IPS DF 6.9 (cell line): ENCODE measurements at places on chromosomes 7 and 10.
A peak's percentile ranks its signal among the peaks of the same experiment; 100 is the strongest.

DNA sequence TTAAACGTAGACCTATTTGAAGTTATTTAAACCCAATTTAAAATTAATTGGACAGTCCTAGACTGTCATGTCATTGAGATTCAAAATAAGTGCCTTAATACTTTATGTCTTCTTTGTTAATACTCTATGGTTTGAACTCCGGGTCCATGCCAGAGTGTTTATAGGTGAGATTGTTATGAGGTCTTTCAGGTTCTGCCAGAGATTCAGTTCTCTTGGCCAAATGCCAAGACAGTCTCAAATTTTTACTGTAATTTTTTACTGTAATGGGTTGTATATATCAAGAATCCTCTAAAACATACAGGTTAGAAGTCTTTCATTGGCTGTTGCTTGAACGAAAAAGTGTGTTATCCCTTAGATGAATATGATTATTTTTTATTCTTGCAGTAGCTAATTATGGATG is 3.9 kb downstream of the ADD3 start:
- H3K4me1 ChIP-seq: peaks cover 2% of the 10 kb centered on the region
- H3K36me3 ChIP-seq: no peaks in the 10 kb centered on the region
- DNase-seq: no peak

DNA sequence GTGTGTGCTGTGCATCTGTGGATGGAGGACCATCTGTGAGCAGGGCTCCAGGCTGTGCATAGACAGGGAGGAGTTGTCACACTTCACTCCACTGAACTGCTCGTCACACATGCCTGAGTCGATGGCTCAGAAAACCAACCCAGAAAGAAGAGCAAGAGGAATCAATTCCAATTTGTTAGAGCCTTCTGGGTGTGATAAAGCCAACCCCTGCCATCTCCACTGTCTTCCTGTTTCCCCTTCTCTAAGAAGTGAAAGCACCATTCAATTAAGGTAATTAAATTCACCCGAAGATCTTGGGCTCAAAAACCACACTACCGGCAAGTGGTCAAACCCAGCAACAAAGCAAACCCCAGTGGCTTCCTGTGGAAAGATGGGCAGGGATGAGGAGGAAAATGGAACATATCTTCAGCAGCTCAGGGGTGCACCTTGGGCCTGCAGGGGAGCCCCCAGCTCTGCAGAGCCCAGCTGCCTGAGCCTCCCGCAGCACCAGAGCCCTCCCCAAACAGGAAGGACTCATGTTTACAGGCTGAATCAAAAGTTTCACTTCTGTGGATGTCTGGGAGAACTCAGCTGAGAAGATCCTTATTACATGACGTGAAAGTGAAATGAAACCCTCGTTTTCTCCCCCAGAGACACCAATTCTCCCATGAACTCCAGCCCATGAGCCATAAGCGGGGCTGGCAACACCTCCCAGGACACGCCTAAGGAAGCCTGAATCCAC is 10.9 kb downstream of the C10orf71 start:
- no peaks in the 10 kb centered on the region for H3K27me3 ChIP-seq
- H3K4me3 ChIP-seq: no peak overlapping the region
- H3K27ac ChIP-seq: no peak overlapping the region
- no peaks in the 10 kb centered on the region for H3K4me1 ChIP-seq
- H3K36me3 ChIP-seq: no peaks in the 10 kb centered on the region

DNA sequence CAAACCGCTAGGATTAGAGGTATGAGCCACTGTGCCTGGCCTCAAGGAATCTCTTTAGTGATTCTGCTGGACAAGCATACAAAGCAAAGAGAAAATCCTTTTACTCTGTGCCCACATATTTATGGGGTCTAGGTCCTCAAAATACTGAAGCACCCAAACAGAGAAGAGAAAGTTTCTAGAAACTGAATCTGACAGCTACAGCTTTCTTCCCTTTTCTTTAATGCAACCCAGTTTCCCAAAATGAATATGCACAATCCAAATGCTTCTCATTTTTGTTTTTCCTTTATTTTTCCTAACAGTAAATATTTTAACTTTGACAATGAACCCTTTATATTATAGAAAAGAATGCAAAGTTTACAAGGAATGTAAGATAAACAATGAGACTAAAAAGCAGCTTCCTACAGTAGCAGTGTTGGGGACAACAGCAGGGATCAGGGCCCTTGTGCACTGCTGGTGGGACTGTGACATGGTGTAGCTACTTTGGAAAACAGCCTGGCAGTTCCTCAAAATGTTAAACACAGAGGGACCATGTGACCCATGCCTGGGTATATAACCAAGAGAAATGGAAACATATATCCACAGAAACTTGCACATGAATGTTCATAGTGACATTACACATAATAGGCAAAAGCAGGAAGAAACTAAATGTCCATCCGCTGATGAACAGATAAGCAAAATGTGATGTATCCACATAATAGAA is 325.2 kb downstream of the PRPF18 start:
- H3K36me3 ChIP-seq: no peaks in the 10 kb centered on the region
- no peak overlapping the region for H3K4me3 ChIP-seq
- no peaks in the 10 kb centered on the region for H3K27me3 ChIP-seq
- no peak for DNase-seq
- H3K27ac ChIP-seq: no peak overlapping the region

GRCh38 chr10:94546049-94546900 is 687 bp downstream of the HELLS start:
- peak overlapping the region; percentile 87 for H3K4me3 ChIP-seq
- no peaks in the 10 kb centered on the region for H3K4me1 ChIP-seq
- DNase-seq: no peak
- no peaks in the 10 kb centered on the region for H3K36me3 ChIP-seq
- H3K27ac ChIP-seq: no peak overlapping the region

- H3K27ac ChIP-seq: no peak overlapping the region
- H3K4me1 ChIP-seq: no peaks in the 10 kb centered on the region
- no peaks in the 10 kb centered on the region for H3K36me3 ChIP-seq
- no peak for DNase-seq
- H3K4me3 ChIP-seq: no peak overlapping the region
These were observed 5.7 kb upstream of the PIP start for GRCh38 chr7:143126146-143126545.

GRCh38 chr10:9900751-9901150 is 1116.9 kb upstream of the CELF2 start:
- DNase-seq: no peak
- no peaks in the 10 kb centered on the region for H3K4me1 ChIP-seq
- no peak overlapping the region for H3K4me3 ChIP-seq
- H3K27me3 ChIP-seq: no peaks in the 10 kb centered on the region
- no peak overlapping the region for H3K27ac ChIP-seq

- no peak for DNase-seq
- no peaks in the 10 kb centered on the region for H3K27me3 ChIP-seq
- no peaks in the 10 kb centered on the region for H3K36me3 ChIP-seq
- H3K4me1 ChIP-seq: 0 out of 2 replicates have a peak, but pooled peaks cover 3% of the 10 kb centered on the region
- no peak overlapping the region for H3K27ac ChIP-seq
- H3K4me3 ChIP-seq: no peak overlapping the region
These were observed 41.1 kb upstream of the DLG5 start for GRCh38 chr10:77967611-77968022.

GRCh38 chr7:151207315-151207714 is 3.0 kb downstream of the H2BK1 start:
- H3K4me3 ChIP-seq: no peak overlapping the region
- no peaks in the 10 kb centered on the region for H3K27me3 ChIP-seq
- no peak overlapping the region for H3K27ac ChIP-seq
- no peak for DNase-seq
- peaks cover 6% of the 10 kb centered on the region for H3K4me1 ChIP-seq
- no peaks in the 10 kb centered on the region for H3K36me3 ChIP-seq

GRCh38 chr10:76357726-76358415 is 926.4 kb downstream of the LRMDA start:
- no peak overlapping the region for H3K4me3 ChIP-seq
- H3K36me3 ChIP-seq: no peaks in the 10 kb centered on the region
- no peak overlapping the region for H3K27ac ChIP-seq

DNA sequence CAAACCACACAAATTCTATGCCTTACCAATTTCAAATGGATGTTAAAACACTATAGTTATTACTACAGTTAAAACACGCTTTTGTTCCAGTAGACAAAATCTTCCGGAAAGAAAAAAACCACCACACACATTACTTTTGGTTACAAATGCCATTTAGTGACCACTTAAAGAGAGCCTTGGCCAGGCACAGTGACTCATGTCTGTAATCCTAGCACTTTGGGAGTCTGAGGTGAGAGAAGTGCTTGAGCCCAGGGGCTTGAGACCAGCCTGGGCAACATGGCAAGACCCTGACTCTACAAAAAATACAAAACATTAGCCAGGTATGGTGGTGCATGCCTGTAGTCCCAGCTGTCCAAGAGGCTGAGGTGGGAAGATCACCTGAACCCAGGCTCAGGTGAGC is 7.2 kb downstream of the TNPO3 start:
- no peak overlapping the region for H3K4me3 ChIP-seq
- no peaks in the 10 kb centered on the region for H3K27me3 ChIP-seq
- no peak overlapping the region for H3K27ac ChIP-seq

- DNase-seq: no peak
- H3K4me3 ChIP-seq: no peak overlapping the region
- H3K27me3 ChIP-seq: no peaks in the 10 kb centered on the region
- no peaks in the 10 kb centered on the region for H3K36me3 ChIP-seq
These were observed 25.2 kb upstream of the OTUD1 start for GRCh38 chr10:23413629-23414089.

GRCh38 chr10:31321396-31321941 is 2.5 kb downstream of the ZEB1 start:
- H3K36me3 ChIP-seq: no peaks in the 10 kb centered on the region
- no peak for DNase-seq
- H3K27me3 ChIP-seq: peaks cover 20% of the 10 kb centered on the region
- no peak overlapping the region for H3K4me3 ChIP-seq
- no peak overlapping the region for H3K27ac ChIP-seq

- no peak overlapping the region for H3K27ac ChIP-seq
- no peaks in the 10 kb centered on the region; the same call in 1 of the 2 replicates for H3K27me3 ChIP-seq
- no peak for DNase-seq
- H3K4me3 ChIP-seq: no peak overlapping the region
- no peaks in the 10 kb centered on the region for H3K36me3 ChIP-seq
These were observed 56.7 kb downstream of the CAMK2B start for GRCh38 chr7:44268671-44269070.

GRCh38 chr7:130740606-130741005 is 6.6 kb upstream of the KLF14 start:
- H3K4me3 ChIP-seq: no peak overlapping the region
- DNase-seq: no peak
- no peak overlapping the region for H3K27ac ChIP-seq

GRCh38 chr7:4270941-4271715 is 411.0 kb upstream of the FOXK1 start:
- H3K27ac ChIP-seq: no peak overlapping the region
- no peak overlapping the region for H3K4me3 ChIP-seq
- H3K36me3 ChIP-seq: no peaks in the 10 kb centered on the region; the same call in 1 of the 2 replicates
- no peaks in the 10 kb centered on the region for H3K27me3 ChIP-seq
- DNase-seq: no peak

GRCh38 chr10:118968060-118968459 is 61.5 kb upstream of the NANOS1 start:
- no peak for DNase-seq
- no peaks in the 10 kb centered on the region for H3K36me3 ChIP-seq
- no peaks in the 10 kb centered on the region for H3K4me1 ChIP-seq
- no peaks in the 10 kb centered on the region for H3K27me3 ChIP-seq
- H3K27ac ChIP-seq: no peak overlapping the region

- no peak overlapping the region for H3K27ac ChIP-seq
- no peaks in the 10 kb centered on the region for H3K36me3 ChIP-seq
- H3K4me1 ChIP-seq: no peaks in the 10 kb centered on the region
- DNase-seq: no peak
These were observed 31.7 kb upstream of the CYP26C1 start for GRCh38 chr10:93028883-93029282.

DNA sequence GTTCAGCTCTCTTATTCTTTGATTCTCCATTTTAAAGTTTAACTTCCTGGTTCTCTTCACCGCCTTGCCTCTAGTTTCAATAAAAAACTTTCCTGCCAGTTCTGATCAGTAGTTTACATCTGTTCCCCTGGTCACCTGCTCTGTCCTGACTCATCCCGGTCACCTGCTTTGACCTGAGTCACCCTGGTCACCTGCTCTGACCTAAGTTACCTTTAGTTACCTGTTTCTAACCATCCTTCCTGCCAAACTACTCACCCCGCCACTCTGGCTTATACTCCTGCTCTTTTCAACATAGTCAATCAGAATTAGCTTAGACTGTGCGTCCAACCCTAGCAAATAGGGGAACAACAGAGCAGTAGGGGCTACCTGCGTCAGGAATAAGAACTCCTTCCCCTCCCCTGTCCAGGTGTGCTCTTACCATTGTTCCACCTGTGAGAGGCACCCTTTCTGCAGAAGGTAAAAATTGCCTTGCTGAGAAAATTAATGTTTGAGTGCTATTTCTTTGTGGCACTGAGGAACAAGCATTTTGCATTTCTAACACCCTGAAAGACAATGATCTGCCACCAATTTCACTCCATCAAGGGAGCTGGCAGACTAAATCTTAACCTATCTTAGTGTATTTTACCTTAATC is 263.6 kb downstream of the DOCK4 start:
- no peak overlapping the region for H3K4me3 ChIP-seq
- no peak for DNase-seq
- peaks cover 5% of the 10 kb centered on the region; the same call in 1 of the 2 replicates for H3K36me3 ChIP-seq
- H3K4me1 ChIP-seq: no peaks in the 10 kb centered on the region

GRCh38 chr10:95646160-95646559 is 10.4 kb downstream of the ALDH18A1 start:
- no peak overlapping the region for H3K27ac ChIP-seq
- H3K27me3 ChIP-seq: no peaks in the 10 kb centered on the region
- H3K4me3 ChIP-seq: no peak overlapping the region
- H3K4me1 ChIP-seq: no peaks in the 10 kb centered on the region

DNA sequence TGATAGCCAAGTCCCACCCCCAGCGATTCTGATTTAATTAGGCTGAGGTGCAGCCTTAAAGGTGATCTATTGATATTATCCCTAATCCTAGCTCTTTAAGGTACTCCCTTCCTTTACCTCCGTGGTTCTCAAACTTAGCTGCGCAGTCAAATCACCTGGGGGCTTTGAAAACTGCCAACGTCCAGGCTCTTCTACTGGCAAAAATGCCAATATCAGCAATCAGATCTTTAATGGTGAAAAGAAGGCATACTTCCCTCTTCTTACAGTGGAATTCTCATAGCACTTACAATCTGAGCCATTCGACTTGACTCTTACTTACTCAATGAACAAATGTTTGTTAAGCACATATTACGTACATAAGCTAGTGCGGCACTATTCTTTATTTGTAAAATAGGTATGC is 704 bp upstream of the SLC35B4 start:
- H3K27me3 ChIP-seq: no peaks in the 10 kb centered on the region
- no peak overlapping the region for H3K27ac ChIP-seq
- H3K36me3 ChIP-seq: no peaks in the 10 kb centered on the region
- H3K4me3 ChIP-seq: no peak overlapping the region; the same call in 1 of the 2 replicates
- H3K4me1 ChIP-seq: no peaks in the 10 kb centered on the region

DNA sequence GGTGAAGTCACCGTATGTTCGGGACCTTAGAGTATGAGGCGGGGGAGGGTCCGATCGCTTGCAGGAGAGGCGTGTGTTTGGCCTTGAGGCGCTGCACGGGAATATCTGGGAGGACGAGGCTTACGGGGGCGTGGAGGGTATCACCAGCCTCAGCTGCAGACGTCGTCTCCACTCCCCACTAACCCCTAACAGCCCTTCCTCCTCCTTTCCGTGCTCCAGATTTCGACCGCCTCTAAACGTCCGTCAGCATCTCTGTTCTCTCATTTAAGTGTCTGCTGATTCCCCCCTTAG is 23.5 kb upstream of the ZNF12 start:
- DNase-seq: no peak
- H3K4me1 ChIP-seq: no peaks in the 10 kb centered on the region; the same call in none of the 2 replicates
- no peak overlapping the region for H3K27ac ChIP-seq
- H3K27me3 ChIP-seq: no peaks in the 10 kb centered on the region
- H3K4me3 ChIP-seq: peak overlapping the region; percentile 80

- H3K36me3 ChIP-seq: no peaks in the 10 kb centered on the region
- H3K27me3 ChIP-seq: no peaks in the 10 kb centered on the region
- DNase-seq: no peak
- no peak overlapping the region for H3K27ac ChIP-seq
- H3K4me1 ChIP-seq: no peaks in the 10 kb centered on the region
These were observed 36.4 kb downstream of the USP54 start for GRCh38 chr10:73554721-73555120.
